Activated CD8-positive, alpha-beta memory T cell treated with anti-CD3 and anti-CD28 coated beads for 24 hours (primary cell): ENCODE measurements at places on chromosomes 6 and 20.

DNA sequence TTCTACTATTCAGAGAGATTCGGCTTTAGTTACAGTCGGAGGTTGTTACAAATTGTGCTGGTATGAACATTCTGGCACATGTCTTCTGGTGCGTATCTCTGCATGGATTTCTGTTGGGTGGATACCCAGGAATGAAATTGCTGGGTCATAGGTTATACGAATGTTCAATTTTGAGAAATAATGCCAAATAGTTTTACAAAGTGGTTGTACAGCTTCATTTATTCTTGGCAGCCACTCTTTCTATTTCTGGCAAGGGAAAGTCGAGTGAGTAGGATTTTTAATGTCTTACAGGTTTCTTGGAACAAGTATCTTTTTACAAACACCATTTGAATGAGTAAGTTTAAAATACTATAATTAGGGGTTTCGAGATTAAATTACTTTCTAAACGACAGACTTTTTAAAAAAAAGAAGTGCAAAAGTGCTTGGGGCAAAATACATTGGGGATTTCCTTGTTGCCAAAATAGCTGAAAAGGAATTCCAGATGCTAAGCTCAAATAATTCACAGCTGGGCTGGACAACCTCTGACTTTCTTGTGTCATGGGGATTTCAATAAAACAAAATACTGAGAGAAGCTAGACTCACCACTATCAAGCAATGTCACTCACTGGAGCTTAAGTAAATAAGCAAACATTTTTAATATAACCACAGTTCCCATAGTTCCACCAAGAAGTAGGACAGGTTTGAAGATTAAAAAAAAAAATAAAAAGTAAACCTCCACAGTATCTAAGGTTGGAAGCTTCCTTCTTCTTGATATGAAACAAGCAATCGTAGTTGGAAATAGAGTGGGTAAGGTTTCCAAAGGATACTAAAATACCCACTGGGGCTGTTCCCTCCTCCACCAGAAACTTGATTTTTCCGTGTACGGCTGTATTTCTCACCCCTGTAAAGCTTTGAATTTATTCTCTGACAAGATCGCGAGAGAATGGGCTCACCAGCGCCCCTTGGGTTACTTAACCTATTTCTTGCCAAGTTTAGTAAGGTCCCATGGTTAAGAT lies 21.6 kb upstream of the GFOD1 start:
- no peak for DNase-seq

DNA sequence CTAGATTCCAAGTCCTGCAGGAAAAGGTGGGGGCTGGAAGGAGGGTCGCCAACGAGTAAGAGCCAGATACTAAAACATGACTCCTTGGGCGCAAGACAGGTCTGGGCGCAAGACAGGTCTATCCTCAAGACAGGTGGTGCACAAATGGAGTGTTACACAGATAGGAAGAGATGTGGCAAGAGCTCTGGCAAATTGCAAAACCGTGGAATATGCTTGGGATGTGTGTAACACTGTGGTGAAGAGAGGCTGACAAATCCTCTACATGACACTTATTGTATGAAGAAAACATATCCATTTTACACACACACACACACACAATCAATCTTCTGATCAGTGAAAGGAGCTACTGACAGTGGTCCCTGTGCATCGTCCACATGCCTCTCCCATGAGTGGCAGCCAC lies 77.6 kb downstream of the TBC1D7 start:
- DNase-seq, result peak; percentile 13

GRCh38 chr6:157406661-157407060 lies 25.7 kb downstream of the ZDHHC14 start:
- no peak for DNase-seq

- no peak for DNase-seq
Observed at GRCh38 chr6:12418946-12419345, 128.8 kb downstream of the EDN1 start.

GRCh38 chr6:152085451-152085921 lies 278.0 kb downstream of the ESR1 start:
- DNase-seq, result no peak

- no peak for DNase-seq
Observed at GRCh38 chr6:169253337-169254238, at the start of gene THBS2. THBS2 (minus strand) TSS chr6:169253846; CDS start chr6:169250784, 3,062 bp downstream.

DNA sequence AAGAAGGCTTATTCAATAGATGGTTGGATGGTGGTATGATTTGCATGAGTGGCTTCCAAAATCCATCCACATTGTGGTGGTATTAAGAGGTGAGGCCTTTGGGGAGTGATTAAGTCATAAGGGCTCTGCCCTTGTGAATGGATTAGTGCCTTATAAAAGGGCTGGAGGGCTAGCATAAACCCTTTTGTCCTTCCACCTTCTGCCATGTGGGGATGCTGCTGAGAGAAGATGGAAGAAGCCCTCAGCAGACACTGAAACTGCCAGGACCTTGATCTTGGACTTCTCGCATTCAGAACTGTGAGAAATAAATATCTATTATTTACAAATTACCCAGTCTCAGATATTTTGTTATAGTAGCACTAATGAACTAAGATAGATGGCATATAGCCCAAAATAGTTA lies 27.8 kb upstream of the SRPK1 start:
- DNase-seq, result no peak

- DNase-seq, result no peak
Observed at GRCh38 chr20:47377122-47377722, 20.7 kb upstream of the ZMYND8 start.

GRCh38 chr6:33863723-33864440 lies 60.1 kb upstream of the MLN start:
- DNase-seq, result no peak

- no peak for DNase-seq
Observed at GRCh38 chr6:30748851-30749540, 4.6 kb upstream of the IER3 start.

GRCh38 chr20:59697068-59697467 lies 92.7 kb downstream of the PHACTR3 start:
- no peak for DNase-seq

- no peak for DNase-seq
Observed at GRCh38 chr6:156729248-156729647, 47.9 kb upstream of the ARID1B start.

DNA sequence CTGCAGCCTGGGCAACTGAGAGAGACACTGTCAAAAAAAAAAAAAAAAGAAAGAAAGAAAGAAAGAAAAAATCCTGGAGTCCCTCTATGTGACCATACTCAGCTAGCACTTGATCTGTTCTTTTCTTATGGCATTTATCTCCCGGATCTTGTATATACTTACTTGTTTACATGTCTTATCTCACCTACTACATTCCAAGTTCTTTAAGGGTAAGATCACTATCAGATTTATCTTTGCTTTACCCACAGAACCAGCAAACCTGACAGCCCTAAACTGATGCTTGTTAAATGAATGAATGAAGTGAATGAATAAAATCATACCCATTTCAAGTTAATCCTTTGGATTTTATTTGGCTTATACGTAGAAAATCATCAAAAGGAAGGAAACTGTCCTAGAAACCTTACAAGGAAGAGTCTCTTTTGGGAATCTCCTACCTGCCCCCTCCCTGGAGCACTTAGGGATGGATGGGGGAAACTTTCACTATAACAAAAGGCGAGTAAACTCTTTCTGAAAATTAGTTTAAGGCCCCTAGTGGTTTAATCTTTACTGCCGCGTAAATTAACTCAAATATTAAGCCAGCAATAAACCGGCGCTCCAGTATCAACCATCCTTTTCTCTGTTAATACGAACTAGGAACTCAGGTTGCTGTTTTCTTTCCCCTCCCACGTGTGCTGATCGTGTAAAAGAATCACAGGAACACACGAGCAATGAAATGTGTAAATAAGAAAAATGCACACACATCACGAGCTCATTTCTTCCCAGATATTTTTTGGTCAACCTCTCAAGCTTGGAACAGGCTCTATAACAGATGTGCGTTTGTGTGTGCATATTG lies 1.3 kb upstream of the UTRN start:
- no peak for DNase-seq

DNA sequence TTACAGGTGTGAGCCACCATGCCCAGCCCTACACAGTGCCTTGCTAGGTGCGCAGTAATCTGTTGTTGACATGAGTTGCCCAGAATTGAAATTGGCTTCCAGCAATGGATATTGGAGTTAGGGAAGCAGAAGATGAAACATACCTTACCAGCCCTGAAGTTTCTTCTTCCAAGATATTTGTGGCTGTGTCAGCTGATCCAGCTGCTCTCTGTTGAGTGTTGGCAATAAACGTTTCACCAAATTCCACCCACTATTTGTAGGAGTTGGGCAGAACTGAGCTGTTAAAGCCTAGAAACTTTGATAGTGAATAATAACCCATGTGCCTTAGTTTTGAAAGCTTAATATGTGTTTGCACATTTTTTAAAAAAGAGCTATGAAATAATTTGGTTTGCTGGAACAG lies 218.2 kb upstream of the SNX9 start:
- DNase-seq, result no peak

DNA sequence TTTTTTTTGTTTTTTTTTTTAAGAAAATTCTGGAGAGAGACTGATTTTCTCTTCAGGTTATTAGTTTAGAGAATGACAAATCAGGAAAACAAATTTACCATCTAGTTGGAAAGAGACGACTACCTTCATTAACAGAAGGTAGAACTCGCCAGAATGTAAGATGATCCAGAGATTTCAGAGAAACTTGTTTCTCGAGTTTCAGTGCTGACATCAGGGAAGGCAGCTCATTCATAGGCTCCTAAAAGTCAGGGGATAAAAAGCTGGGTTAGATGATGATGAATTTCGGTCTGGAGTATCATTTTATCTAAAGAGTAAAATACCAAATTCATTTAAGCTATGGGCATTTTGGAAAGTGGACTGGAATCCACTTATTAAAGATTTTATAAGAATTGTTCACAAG lies 27.9 kb downstream of the ZNF334 start:
- no peak for DNase-seq

- peak; percentile 95 for DNase-seq
Observed at GRCh38 chr6:73519926-73520687, 725 bp downstream of the EEF1A1 start.

- no peak for DNase-seq
Observed at GRCh38 chr6:149045404-149045803, 272.1 kb upstream of the TAB2 start.

DNA sequence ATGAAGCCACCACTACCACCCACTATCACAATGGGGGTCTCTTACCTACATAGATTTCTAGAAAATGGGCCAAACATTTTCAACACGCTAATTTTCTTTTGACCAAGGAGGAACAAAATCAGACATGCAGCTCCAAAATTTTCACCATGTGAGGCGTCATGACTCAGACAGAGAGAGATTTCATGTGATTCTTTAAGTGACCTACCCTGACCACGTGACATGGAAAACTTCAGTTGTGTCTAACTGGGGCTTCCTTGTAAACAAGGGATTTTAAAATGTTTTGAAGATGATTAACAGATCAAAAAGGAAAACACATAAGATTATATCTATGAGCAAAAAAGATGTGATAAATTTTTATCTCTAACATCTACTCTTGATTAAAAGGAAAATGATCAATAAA lies 199.2 kb downstream of the TBXT start:
- DNase-seq, result no peak

DNA sequence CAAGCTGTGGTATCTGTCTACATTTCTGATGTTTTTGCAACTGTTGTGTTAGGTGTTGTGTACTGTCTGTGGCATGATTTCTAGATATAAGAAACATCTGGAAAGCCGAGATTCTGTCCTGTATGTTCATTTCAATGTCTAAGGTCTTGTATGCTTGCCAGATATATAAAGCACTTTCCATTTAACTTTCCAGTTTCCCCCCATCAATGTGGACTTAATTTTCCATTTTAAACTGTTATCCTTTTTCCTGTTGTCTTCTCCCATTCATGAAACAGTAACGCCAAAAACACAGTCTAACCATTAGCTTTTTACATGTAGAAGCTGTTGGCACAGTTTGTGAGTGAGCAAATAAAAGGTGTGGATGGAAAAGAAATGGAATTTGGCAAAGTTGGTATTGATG lies 181.6 kb downstream of the FARS2 start:
- no peak for DNase-seq

DNA sequence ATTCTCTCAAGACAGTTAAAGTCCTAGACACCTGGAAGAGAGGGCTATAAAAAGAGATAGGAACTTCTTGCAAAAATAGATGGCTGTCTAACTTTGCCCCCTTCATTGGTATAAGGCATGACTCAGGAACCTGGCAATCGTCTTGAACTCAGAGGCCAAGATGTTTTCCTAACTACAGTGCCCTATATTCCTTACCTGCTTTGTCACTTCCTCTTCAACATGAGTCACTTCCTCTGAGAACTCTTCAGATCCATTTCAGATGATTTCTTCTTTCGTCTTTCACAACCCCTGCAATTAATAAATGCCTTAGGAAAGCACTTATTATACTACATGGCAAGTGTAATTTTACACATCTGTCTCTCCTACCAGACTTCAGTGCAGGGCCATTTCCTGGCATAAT lies 83.5 kb downstream of the HAO1 start:
- DNase-seq, result no peak

DNA sequence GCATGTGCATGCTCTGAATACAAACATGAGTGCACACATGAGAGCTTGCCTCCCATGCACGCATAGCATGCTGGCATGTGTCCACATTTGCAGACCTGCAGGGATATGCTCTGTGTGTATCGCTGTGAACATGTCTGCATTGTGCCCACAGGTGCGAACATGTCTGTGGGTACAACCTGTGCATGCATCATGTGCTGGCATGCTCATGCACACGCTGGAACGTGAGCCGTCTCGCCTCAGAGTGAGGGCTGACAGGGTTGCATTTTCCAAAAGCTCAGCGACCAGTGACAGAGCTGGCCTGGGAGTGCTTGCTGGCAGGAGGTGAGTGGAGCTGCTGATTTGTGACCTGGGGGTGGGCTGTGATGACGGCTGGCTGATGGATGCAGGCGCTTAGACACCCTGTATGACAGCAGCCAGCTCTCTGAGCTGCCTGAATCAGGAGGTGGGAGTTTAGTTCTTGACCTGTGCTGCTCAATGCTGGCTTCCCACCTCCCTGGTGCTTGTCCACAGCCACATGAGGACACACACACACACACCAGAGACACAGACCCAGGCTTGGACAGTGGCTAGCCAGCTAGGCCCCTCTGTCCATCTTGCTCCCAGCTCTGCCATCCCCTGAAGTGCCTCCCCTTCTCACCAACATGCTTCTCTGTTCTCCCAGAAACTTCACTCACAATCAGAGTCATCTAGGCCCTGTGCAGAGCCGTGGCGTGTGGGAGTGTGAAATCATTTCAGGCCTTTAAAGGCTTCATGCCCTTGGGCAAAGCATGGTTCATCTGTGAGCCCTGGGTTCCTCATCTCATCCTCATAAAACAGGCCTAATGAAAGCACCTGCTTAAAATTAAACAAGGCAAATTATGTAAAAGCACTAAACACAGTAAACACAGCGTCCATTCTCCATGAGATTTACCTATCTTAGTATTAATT lies 51.4 kb downstream of the CD40 start:
- no peak for DNase-seq

GRCh38 chr6:21180155-21180554 lies 413.4 kb upstream of the SOX4 start:
- DNase-seq, result no peak

- DNase-seq, result no peak
Observed at GRCh38 chr6:20223141-20223540, 10.9 kb upstream of the MBOAT1 start.

DNA sequence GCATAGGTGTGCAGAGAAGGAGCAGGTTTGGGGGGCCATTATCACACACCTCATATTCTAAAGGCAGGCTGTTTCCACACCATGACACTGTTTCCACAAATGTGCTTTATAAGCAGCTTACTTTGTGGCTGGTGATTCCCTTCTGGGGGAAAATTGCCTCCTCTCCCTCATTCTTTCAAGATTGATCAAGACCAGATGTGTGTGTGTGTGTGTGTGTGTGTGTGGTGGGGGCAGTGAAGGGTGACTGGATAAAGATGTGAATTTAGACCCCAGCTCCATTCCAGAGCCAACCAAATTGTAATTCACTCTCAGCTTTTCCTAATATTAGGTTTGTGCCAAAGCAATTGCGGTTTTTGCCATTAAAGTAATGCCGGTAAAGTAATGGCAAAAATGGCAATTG lies 45.6 kb downstream of the EDN3 start:
- DNase-seq, result no peak
